ENCODE measurements at places on chromosomes 7 and 10. TPM values are rescaled to one million over a fixed set of nuclear protein-coding genes. Genes with fewer than 3 reads are reported as not detected.
A peak's percentile ranks its signal among the peaks of the same experiment; 100 is the strongest.

GRCh38 chr7:128833946-128834325 lies 3.7 kb downstream of the FLNC start:
- DNase-seq, result peak; percentile 70

The STAG3 gene
- 0.90 TPM for total RNA-seq

The GBF1 gene
- total RNA-seq, result 52.1 TPM

The NACAD gene
- total RNA-seq, result 5.5 TPM

The RNF148 gene
- total RNA-seq, result 0.63 TPM
